ENCODE measurements at places on chromosomes 6 and 20.

DNA sequence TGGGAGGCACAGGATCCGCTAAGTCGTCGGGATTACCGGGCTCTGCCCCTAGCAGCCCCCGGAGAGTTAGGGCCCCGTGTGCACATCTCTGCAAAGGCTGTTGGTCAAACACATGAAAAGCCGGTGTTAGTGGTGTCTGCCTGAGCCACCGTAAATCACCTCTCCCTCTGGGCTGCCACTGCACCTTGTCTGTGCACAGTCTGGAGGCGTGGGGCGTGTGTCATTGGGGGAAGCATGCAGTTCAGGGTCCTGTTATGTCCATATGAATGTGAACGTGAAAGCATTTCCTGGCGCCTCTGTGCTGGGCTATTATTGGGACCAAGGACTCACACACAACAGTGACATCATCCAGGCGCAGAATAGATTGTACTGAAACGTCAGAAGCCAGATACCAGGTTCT is 305.6 kb downstream of the NRN1 start:
- no peak for DNase-seq

- no peak for DNase-seq
Measured at GRCh38 chr6:144953552-144954240, 668.6 kb downstream of the UTRN start.

- DNase-seq: no peak
Measured at GRCh38 chr6:84139311-84139710, 88.1 kb downstream of the CEP162 start.

DNA sequence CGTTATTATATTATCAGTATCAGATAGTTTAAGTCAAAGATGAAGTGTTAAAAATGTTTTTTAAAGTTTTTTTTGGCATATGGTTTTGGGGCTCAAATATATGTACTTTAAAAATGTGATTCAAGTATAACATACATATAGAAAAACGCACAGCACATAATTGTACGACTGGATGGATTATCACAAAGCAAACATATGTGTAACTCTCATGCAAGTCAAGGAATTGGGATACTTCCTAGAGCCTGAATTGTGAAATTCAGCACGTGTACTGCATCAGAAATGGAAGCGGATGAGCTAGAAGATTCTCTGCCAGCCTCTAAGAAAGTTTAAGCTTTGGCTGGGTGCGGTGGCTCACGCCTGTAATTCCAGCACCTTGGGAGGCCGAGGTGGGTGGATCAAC is 340.9 kb downstream of the PRL start:
- DNase-seq: no peak

DNA sequence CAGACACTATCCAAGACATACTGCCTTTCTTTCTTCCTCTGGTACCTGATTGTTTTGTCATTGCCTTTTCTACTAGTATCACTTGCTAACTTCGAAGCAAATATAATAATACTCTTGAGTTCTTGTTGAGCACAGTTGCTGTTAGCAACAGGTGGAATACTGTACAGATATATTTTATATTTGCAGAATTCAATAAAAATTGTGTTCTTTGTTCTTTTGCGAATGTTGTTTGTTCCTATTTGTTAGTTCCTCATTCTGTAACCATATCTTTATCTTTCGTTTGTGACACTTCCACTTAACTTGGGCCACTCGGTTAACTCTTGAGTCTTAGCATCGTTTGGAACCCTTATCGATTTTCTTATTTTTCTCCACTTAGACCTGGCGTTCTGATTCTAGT is 868 bp downstream of the CYB5R4 start:
- no peak for DNase-seq

DNA sequence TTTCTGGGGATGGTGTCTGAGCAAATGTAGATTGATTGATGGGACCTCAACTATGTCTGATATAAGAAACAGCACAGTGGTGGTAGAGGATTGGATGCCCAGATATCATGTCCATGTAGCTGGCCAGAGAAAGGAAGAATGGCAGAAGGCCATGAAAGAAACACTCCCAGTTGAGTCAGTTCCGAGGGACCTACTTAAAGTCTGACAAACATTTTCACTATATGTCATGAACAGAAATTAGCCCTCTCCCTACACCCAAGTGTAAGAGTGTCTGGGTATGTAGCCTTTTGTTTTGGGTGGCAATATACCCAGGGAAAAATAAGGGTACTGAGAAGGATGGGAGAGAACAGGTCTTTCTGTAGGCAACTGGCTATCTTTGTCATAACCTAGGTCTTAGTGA is 434.2 kb downstream of the BCKDHB start:
- DNase-seq: no peak

DNA sequence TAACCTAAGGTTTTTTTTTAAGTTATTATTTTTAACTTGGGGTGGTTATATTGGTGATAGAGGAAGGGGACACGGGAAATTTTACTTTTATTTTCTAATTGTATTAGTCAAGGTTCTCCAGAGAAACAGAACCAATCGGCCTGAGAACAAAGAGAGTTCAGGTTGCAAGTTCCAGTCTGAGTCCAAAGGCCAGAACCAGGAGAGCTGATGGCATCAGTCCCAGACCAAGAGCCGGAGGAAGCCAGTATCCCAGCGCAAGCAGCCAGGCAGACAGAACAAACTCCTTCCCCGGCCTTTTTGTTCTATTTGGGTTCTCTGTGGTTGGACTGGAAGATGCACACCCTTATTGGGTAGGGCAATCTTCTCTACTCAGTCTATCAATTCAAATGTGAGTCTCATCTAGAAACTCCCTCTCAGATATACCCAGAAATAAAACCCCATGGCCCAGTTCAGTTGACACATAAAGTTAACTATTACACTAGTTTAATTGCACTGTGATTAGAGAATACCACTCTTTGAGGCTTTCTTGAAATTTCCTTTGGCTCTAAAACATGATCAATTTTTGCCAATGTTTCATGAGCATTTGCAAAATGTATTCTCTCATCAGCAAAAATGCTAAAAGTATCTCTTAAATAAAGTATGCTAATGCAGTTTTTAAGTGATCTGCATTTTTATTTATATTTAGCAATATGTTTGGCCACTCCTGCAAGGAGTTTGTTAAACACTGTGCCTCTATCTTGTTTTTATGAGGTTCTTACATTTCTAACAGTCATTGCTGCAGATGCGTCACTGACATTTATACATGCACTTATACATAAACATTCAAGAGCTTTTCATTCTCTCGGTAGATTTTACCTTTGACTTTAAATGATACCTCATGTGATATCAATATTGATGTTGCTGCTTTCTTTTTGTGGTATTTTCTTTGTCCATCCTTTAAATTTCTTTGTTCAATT is 103.2 kb upstream of the SSTR4 start:
- DNase-seq: no peak

All from endothelial cell of umbilical vein (primary cell).